ENCODE measurements at places on chromosomes 1 and 21.

DNA sequence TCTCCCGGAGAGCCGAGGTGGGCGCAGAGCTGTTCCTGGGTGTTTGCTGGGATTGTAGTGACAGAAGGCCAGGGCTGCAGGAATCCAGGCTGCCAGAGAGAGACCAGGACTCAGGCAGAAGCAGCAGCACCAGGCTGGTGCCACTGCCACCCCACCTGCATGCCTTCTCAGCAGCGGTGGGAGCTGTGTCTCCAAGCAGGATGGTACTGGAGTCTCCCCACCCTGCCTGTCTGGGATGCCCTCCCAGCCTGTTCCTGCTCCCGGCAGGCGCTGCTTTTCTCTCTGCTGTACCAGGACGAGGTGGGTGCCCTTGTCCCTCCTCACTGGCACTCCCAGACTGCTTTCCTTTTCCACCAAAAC, 4.5 kb upstream of the HES4 start:
- no peak for DNase-seq

GRCh38 chr1:103937763-103938357, 188.2 kb downstream of the AMY1C start:
- DNase-seq, result no peak

DNA sequence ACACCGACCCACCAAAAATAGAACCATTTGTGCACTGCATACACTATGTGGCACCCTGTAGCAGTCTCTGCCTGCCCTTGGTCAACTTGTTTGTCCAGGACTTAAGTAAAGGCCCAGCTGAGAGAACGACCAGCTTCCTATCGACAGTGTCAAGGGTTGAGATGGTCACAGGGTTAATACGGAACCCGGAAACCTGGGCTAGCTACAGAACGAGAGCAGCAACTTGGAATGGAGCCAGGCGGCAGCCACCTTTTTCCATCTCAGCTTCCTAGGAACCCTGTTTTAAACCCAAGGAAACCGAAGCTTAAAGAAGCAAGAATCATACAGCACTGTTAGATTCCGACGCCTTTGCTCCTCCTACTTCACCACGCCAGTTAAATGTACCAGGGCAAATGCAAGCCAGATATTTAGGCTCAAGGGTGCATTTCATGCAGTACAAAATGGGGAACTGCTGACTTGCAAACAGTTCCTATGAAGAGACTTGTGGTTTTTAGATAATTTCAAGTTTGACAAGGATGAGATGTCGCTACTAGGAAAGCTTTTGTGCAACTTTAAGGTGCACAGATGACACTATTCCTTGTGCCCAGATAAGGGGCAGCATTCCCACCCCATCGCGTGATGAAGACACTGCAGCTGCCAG, 35.5 kb downstream of the SLC66A1 start:
- no peak for DNase-seq

DNA sequence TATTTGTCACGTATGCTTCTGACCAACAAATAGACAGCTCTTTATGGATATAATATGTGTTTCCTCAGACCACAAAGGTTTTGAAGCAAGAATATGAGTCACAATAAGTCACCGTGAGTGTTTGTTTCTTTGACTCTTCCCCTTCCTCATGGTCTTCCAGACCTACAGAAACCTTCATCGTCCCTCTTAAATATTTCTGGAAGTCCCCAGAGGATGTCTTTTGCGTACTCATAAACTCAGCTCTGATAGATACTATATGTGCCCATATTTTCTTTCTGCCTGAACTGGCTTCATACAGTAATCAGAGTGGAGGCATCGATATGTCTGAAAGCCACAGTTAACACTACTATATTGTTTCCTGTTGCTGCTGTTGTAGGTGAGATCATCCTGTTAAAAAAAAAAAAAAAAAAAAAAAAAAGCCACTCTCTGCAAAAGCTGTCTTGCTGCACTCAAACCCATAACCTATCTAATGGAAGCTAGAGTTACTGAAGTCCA, 38.4 kb downstream of the ADAMTS1 start:
- DNase-seq, result no peak

GRCh38 chr1:160741612-160742348, 2.7 kb downstream of the SLAMF7 start:
- no peak for DNase-seq

GRCh38 chr1:179296356-179297104, 2.9 kb downstream of the SOAT1 start:
- DNase-seq, result no peak

GRCh38 chr1:8184301-8184700, 133.6 kb upstream of the SLC45A1 start:
- DNase-seq, result no peak

GRCh38 chr1:221394011-221394544, 347.8 kb downstream of the DUSP10 start:
- peak; percentile 54 for DNase-seq

- no peak for DNase-seq
These were observed 2.5 kb upstream of the KRTAP12-1 start for GRCh38 chr21:44684483-44684882.

GRCh38 chr1:169460191-169460833, 25.4 kb downstream of the SLC19A2 start:
- DNase-seq, result no peak

DNA sequence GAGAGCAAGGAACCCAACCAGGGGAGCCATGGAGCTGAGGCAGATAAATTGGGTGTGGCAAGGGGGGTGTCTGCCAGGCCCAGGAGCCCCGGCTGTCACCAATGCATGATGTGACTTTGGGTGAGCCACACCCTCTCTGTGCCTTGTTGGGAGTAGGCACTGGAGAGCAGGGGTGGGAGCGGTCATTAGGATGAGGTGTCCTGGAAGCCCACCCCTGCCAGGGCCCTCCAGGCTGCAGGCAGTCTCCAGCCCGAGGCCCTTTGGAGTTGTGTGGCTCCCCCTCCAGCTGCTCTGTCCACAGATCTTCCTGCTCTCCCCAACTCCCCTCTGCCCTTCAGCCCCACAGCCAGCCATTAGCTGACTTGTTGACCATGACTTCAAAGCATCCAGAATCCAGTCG, 11.4 kb downstream of the MX2 start:
- no peak for DNase-seq

GRCh38 chr21:14303731-14304488, 79.0 kb downstream of the HSPA13 start:
- DNase-seq, result no peak

- DNase-seq, result no peak
These were observed 10.4 kb downstream of the C1orf226 start for GRCh38 chr1:162391790-162392563.

- DNase-seq, result no peak
These were observed 97.1 kb downstream of the AK5 start for GRCh38 chr1:77378723-77379535.

GRCh38 chr1:214438530-214438929, 112.9 kb downstream of the PTPN14 start:
- DNase-seq, result no peak

- DNase-seq, result no peak
These were observed 127.0 kb upstream of the TIAM1 start for GRCh38 chr21:31470896-31471694.

GRCh38 chr1:61506236-61506635, 218.7 kb downstream of the TM2D1 start:
- DNase-seq, result no peak

- peak; percentile 85 for DNase-seq
These were observed 187.8 kb downstream of the ETS2 start for GRCh38 chr21:38993561-38993960.

- peak; percentile 21 for DNase-seq
These were observed 13.8 kb upstream of the NASP start for GRCh38 chr1:45569962-45570581.

DNA sequence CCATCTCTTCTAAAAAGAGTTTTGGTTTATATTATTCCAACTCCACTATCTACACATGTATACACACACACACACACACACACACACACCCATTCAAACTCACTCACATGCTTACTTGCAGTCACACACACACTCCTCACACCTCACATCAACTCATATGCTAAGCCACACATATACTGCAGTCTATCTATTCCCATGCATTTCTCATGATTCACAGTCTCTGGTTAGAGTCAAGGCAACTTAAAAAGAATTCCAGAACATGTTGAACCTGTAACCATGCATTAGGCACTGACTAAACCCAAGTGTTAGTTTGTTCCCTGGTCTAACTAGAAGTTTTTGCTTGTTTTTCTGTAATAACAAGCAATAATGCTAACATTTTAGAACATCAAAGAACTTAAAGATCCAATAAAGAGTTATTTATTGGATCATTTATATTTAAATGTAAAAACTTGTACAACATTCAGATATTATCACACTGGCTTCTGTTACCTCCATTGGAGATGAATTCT, 931.1 kb downstream of the PLA2G4A start:
- no peak for DNase-seq

DNA sequence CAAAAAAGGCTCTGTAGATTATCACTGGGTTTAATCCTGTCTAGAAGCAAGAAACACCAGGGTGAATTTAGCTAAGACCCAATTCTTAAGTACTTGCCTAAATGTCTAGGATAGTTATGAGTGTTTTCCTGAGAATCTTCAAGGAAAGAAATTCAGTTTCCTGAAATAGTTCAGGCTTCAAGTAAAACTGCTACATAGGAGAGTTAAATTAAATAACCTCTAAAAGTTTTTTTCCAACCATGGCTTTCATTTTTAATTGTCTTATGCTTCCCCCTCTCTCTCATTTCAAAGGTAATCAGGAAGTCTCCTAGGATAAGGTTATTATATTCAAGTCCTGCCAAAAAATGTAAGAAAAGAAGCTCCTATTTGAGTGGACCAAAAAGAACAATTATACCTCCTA, 46.7 kb upstream of the FBXO28 start:
- DNase-seq, result no peak

GRCh38 chr1:39344394-39345154, 140.1 kb downstream of the MACF1 start:
- DNase-seq, result no peak

- DNase-seq, result no peak
These were observed 85.8 kb upstream of the ZNF648 start for GRCh38 chr1:182147136-182147820.

- DNase-seq, result no peak
These were observed 34.9 kb downstream of the TRIM67 start for GRCh38 chr1:231196728-231197127.

- DNase-seq, result no peak
These were observed 408.7 kb upstream of the TMPRSS15 start for GRCh38 chr21:18812308-18812707.

DNA sequence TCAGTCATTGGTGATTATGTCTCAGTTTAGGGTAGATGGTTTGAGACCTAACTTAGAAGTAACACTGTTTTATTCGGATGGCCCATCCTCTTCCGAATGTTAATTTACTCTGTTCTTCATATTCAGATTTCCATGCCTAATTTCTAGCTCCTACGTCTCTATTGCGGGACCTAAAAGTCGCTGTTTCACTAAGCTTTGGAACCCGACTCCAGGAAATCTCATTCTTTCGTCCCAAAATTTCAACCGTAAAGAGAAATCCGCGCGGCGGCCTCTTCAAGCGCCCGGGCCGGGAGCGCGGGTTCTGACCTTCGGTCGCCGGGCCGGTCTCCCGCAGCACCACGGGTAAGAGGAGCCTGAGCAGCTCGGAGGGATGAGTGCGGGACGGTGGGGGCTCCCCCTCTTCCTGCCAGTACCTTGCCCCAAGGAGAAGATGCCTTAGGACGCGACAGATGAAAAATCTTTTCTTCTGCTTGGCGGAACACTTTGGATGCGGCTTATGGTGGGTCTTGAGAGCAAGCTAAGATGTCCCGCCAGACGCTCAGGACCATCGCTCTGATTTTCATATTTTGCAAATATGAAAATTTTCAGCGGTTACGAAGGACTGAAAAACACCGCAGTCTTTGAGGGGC, 128.7 kb downstream of the PPIAL4G start:
- DNase-seq, result no peak

DNA sequence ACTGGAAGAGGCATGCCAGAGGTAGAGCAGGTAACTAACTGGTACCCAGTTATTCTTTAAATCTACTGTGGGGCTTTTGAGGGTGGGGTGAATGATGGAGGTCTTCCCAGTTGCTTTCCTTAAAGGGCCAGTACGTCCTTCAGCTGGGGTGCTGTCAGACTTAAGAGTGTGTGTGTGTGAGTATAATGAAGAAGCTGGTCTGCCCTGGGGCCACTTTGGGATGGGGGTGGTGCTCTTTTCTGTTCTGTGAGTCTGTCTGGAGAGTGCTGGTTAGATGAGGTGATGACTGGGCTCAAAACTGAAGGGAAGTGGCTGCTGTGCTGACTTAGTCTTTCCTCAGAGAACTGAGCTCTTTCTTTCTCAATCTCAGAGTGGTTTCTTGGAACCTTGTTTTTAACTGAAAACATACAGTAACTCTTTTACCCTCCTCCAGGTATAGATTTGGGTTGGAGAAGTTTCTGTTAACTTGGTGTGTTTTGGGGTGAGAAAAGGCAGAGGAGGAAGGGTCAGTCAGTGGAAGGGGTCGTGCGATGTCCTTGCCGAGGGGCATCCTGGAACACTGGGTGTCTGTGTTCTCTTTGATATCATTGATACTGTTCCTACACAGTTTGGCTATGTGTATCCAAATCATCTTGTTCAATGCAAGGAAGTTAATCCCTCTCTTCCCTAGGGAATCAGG, 746 bp downstream of the MACF1 start:
- peak; percentile 13 for DNase-seq

- no peak for DNase-seq
These were observed 13.5 kb downstream of the PDPN start for GRCh38 chr1:13597166-13597565.

DNA sequence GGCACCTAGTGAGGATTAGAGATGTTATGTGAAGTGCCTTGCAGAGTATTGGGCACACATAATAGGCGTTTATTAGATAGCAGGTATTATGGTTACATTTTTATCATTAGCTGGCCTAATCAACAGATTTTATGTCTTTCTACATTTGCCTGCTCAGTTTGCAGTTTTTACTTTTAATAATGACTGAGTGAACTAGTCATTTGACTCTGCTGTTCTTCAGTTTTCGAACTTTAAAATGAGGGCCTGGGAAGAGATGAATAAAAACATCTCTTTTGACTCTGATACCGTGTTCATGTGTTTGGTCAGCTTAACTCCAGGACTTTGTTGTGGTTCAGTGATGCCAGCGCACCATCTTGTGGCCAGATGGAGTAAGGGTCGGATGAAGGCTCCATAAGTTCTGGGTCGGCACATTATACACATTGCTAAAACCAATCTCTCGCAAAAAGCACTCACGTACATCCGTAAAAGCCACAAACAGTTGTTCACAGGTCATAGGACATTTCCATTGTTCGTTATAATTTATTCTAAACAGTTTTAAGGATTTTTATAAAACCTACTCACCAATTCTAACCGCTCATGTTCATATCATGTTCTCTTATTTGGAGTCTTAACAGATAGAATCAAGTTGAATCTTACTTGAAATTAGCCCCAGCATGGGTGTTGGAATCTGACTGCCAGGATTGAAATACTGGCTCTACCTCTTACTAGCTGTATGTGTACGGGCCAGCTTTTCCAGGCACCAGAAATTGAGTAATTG, 78.4 kb upstream of the GPR88 start:
- DNase-seq, result peak; percentile 45

GRCh38 chr1:39566441-39567137, 10.0 kb downstream of the PABPC4 start:
- DNase-seq, result no peak

All from fibroblast of skin of left biceps (primary cell).